CD4-positive, alpha-beta T cell treated with Interleukin-15 for 4 hours (primary cell): ENCODE measurements at places on chromosomes 3 and 15.

DNA sequence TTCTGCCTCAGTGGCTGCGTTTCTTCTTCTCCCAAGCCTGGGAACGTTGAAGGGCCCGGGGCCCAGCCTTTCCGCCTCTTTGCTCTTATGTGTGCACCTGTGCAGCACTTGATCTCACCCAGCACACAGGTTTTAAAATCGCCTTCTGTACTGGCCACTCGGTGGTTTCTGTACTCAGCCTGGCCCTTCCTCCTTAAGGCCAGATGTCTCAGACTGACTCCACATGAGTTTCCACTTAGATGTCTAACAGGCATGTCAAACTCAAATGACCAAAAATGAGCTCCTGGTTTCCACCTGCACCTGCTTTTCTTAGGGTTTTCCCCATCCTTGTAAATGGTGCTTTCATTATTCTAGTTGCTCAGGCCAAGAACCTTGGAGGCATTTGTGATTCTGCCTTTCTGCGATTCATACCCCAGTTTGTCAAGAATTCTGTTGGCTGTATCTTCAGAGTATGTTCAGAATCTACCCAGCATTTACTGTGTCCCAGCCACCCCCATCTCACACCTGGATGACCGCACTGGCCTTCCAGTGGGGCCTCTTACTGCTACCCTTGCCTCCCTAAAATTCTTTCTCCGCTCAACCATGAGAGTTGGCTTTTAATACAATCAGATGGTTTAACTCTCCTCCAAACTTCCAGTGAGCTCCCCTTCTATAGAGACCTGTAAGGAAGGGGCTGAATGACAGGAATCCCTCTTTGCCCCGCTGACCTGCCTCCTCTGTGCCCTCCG is 2.2 kb upstream of the TRAK1 start:
- no peak for DNase-seq

DNA sequence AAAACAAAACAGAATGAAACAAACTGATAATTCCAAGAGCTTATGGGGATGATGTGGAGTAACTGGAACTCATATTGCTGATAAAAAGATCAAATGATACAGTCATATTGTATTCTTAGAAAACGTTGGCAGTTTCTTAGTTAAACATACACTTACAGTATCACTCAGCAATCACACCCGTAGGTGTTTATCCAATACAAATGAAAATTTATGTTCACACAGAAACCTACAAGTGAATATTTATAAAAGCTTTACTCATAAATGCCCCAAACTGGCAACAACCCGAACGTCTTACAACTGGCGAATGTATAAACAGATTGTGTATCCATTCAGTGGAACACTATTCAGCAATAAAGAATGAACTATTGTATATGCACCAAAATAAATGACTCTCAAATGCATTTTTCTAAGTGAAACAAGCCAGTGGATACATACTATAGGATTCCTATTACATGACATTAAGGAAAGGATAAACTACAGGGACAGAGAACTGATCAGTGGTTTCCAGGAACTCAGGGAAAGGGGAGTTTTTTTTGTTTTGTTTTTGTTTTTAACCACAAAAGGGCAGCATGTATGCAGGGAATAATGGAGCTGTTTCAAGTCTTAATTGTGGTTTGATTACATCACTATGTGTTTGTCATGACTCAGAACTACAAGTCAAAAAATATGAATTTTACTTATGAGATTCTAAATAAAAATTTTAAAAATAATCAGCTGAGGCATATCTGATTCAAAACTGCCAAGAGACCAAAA is 71.8 kb upstream of the NDUFB4 start:
- DNase-seq: no peak

GRCh38 chr15:76196269-76197231 is 114.7 kb downstream of the ETFA start:
- no peak for DNase-seq

GRCh38 chr15:60219866-60220265 is 177.9 kb downstream of the ANXA2 start:
- DNase-seq: no peak

DNA sequence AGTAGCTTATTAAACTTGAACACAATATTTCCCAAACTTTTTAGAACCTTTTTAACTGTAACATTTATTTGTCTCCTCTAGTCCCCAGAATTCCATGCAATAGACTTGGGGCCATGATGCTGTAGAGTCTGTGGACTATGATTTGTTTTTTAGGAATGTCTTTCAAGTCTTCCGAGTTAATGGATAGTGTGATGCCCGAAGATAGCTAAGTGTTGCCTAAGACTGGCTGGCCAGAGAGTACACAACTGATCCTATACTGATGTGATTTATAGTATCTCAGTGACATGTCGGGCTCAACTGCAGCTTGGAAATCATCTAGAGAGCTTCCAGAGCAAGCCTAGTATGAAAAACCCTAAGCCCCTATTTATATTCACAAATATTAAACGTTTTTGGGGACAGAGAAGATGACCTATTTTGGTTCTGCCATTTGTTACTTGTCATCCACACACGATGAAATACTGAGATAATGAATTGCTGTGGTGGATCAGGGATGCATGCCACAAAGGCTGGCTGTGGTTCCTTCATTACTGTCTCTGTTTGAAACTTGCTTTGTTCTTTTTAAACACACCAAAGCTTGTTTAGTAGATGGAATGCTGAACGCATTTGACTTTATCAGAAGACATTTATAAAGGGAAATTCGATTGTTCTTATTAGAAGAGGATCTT is 507.4 kb downstream of the TAFA4 start:
- no peak for DNase-seq

DNA sequence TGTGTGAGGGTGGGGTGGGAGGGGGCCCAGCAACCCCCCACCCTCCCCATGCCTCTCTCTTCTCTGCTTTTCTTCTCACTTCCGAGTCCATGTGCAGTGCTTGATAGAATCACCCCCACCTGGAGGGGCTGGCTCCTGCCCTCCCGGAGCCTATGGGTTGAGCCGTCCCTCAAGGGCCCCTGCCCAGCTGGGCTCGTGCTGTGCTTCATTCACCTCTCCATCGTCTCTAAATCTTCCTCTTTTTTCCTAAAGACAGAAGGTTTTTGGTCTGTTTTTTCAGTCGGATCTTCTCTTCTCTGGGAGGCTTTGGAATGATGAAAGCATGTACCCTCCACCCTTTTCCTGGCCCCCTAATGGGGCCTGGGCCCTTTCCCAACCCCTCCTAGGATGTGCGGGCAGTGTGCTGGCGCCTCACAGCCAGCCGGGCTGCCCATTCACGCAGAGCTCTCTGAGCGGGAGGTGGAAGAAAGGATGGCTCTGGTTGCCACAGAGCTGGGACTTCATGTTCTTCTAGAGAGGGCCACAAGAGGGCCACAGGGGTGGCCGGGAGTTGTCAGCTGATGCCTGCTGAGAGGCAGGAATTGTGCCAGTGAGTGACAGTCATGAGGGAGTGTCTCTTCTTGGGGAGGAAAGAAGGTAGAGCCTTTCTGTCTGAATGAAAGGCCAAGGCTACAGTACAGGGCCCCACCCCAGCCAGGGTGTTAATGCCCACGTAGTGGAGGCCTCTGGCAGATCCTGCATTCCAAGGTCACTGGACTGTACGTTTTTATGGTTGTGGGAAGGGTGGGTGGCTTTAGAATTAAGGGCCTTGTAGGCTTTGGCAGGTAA is 8.1 kb downstream of the FAM131A start:
- DNase-seq: no peak
